ENCODE measurements at places on chromosomes 12 and 14.

GRCh38 chr14:72686101-72686500, 207.8 kb downstream of the DPF3 start:
- DNase-seq = no peak

- no peak for DNase-seq
These were observed 25.8 kb downstream of the ERG28 start for GRCh38 chr14:75634848-75635247.

DNA sequence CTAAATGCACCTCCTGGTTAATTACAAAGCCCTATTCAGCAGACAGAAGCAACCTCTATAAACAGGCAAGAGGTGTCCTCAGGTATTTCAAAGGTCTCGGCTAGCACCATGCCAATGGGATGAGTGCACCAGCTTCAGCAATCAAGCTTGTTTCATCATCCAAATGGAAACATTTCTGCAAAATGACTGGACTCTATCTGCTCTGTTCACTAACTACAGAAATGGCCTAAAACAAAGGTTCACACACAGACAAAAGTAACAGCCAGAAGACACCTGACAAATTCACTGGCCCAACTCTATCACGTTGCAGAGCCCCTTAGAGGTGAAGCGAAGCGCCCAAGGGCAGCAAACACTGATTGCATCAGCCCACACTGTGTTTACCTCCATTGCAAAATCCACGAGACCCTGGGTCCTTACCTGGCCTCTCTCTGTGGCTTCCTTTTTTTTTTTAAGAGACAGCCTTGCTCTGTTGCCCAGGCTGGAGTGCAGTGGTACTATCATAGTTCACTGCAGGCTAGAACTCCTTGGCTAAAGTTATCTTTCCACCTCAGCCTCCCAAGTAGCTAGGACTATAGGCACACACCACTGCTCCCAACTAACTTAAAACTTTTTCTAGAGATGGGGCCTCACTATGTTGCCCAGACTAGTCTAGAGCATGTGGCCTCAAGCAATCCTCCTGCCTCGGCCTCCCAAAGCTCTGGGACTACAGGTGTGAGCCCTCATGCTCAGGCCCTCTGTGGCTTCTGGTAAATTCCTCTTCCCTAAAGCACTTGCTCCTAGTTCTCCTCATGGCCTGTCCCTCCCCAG, 8.5 kb upstream of the SYNE3 start:
- DNase-seq = no peak

GRCh38 chr12:132367852-132368251, 38.5 kb upstream of the GALNT9 start:
- DNase-seq = no peak

DNA sequence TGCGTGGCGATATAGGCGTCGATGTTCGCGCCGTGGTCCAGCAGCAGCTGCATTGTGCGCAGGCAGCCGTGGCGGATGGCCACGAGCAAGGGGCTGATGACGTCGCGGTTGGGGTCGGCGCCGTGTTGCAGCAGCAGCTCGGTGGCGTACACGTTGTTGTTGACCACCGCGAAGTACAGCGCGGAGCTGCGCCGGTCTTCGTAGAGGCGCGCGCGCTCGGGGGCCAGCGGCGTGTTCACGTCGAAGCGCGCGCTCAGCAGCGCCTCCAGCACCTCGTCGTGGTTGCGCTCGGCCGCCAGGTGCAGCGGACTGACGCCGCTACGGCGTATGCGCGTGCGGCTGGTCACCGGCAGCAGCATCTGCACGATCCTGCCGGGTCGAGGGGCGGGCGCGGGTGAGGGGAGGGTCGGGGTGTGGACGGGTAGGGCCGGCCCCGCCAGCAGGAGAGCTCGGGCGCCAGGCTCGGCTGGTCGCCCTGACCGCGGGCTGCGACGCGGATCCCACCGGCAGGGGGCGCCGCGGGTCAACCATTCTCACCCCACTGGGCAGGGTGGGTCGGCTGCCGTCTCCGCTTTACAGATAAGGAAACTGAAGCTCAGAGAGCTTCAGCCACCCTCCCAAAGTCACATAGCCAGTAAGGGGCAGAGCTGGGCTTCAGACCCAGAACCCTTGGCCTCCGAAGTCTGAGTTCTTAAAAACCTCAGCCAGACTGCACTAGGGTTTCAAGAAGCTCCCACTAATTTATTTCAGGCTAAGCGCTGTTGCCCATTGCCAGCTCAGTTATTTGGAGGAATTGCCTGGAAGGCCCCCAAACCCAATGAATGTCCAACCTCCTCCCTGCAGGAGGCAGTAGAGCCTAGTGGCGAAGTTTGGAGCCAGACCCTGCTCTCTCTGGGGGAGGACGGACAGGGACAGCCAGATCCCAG, 12.4 kb downstream of the FAM181A start:
- DNase-seq = peak; percentile 99

- DNase-seq = no peak
These were observed 227.9 kb downstream of the KTN1 start for GRCh38 chr14:55807881-55808379.

GRCh38 chr12:113448873-113449272, 22.8 kb downstream of the LHX5 start:
- DNase-seq = no peak

Measured in endodermal cell (in vitro differentiated cells).